Left renal pelvis (tissue), 4 donors: ENCODE measurements at places on chromosomes 3 and 15.

DNA sequence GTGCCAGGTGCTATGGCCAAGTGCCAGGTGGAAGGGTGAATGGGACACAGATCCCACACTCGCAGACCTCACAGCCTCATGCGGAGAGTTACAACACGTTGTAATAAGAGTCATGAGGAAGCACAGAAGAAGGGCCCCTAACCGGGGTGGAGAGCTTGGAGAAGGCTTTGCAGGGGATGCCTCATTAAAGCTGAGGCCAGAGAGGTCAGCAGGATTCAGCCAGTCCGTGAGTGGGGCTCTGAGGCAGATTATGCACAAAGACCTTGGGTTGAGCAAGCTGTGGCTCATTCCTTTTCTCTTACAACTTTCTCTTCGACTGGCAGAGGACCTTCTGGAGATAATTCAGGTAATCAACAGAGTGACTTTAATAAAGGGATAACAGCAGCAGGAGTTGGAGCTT, 65.3 kb upstream of the SNRK start:
- DNase-seq = no peak

DNA sequence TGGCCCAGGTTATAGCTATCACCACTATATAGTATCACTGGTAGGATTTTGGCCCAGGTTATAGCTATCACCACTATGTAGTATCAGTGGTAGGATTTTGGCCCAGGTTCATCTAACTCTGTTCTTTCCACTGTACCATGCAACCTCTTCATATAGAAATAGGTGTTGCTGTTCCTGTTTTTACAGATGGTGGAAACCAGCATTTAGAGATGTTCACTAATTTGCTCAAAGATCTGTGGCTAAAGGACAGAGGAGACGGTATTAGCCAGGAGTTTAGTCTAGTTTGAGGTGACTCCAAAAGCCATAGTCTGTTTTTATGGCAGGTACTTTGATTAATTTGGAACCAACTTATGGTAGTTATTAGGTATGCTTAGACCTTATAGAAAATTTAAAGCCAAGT, 3.1 kb downstream of the LRCH3 start:
- DNase-seq = no peak

DNA sequence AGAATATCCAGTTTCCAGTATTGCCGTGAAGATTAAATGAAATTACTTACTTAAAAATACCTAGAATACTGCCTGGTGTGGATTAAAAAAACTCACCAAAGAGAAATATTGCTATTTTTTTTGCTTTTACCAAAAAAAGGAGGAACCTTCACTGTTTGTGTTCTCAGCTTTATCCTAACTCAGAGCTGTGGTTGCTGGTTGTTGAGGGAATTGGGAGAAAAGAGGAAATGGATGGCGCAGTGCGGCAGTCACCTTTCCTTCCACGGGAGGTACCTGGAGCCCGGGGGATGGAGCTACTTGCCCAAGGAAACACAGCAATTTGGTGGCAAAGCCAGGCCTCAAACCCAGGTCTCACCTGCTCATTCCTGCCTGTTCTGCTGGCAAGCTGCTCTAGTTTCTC, 270.3 kb downstream of the RPLP1 start:
- no peak for DNase-seq

- no peak for DNase-seq
These were observed 99.5 kb downstream of the ATG7 start for GRCh38 chr3:11371747-11372146.

DNA sequence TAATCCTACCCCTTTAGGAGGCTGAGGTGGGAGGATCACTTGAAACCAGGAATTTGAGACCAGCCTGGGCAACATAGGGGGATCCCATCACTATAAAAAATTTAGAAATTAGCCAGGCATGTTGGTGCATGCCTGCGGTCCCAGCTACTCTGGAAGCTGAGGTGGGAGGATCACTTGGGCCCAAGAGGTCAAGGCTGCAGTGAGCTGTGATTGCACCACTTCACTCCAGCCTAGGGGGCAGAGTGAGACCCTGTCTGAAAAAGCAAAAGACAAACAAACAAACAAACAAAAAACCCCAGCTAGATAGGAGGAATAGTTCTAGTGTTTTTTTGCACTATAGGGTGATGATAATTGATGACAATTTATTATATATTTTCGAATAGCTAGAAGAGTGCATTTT, 70.6 kb upstream of the CHRNB4 start:
- DNase-seq = no peak

DNA sequence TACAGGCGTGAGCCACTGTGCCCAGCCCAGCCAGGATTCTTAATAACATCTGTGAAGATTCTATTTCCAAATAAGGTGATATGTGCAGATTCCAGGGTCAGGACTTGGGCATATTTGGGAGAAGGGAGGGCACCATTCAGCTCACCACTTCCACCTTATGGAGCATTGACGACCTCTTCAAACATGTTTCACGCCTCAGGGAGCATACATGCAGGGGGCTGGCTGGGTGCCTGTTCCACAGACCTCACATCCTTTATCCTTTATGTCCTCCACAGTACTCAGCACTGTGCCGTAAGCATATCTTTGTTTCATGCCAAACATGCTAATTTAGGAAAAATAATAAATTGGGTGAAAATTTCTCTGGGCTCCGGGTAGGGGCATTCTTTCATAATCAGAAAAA, 229.0 kb downstream of the THSD4 start:
- no peak for DNase-seq

DNA sequence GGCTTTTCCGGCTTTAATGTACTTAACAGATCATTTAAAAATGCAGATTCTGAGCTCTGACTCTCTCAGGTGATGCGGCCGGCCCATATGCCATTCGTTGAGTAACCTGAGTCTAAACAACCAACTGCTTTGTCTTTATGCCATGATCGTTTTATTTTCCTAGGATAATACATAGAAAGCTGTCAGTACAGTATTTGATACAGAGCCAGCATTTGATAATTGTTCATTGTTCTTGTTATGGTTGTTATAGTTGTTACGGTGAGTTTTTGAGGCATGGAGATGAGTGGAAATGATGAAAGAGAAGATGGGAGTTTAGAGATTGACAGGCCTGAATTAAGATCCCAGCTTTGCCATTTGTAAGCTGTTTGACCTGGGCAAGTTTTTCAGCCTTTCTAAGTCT, 40.0 kb downstream of the TMEM45A start:
- no peak for DNase-seq

GRCh38 chr15:69067296-69067695, 52.8 kb downstream of the NOX5 start:
- DNase-seq = no peak

DNA sequence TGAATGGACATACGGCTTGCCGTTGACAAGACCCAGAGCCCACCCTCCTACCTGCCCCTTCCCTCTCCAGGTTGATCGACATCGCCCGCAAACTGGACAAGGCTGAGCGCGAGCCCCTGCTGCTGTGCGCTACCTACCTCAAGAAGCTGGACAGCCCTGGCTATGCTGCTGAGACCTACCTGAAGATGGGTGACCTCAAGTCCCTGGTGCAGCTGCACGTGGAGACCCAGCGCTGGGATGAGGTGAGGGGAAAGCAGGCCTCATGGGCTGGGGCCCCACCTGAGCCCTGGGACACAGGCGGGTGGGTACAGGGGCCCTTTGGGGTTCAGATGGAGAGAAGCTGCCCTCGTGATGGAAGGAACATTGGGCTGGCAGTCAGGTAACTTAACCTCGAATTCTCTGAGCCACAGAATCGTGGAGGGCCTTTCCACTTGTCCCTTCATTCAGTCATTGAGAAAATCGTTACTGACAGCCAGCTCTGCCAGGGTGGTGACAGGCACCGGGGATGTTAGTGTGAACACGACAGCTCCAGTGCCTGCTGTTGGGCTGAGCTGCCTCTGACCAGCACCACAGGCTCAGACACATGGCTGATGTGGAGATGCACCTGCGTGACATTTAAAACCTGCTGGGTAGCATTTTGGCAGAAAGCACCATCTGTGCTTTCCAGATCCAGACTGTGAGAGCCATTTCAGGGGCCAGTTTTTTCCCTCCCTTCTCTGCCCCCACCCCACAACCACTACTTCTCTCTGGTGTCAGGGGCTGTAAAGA, 25.6 kb upstream of the RHO start:
- no peak for DNase-seq

GRCh38 chr3:24493746-24494617, 668 bp downstream of the THRB start:
- no peak for DNase-seq

GRCh38 chr3:143972155-143972504, 507 bp downstream of the DIPK2A start:
- no peak for DNase-seq

GRCh38 chr3:54121414-54122323, 683 bp upstream of the CACNA2D3 start:
- DNase-seq = no peak

DNA sequence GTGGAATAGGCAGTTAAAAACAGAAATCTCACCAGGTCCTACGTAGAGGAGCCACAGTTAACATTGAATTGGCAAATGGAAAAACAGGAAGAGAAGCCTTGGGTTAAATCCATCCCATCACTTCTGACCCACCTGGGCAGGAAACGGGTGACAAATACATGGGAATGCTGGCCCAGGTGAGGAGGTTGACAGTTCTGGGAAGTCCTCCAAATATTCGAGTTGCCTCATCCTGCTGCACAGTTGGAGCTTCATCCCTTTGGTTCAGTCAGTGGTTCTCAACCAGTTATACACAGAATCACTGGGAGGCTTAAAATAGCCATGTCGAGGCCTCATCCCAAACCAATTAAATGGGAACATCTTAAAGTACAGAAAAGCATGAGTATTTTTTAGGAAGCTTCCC, 5.3 kb downstream of the MYZAP start:
- DNase-seq = no peak

GRCh38 chr3:67624078-67624477, 30.3 kb downstream of the SUCLG2 start:
- DNase-seq = no peak

DNA sequence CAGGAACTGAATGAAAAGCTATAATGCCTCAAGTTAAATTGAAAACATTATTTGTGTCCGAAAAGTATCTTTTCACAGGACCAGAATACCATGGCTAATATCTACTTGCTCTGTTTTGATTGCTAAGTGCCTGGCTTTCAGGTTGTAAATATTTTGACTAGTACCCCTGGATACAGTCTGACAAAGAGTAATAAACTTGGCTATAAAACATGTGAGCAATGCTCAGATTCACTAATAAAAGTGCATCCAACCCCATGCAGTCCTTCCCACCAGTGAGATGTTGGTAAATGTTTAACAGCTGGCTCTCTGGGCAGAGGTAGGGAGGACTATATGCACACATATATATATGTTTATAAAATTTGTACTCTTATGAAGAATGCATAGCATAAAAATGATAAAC, 281.8 kb upstream of the TGFBR2 start:
- no peak for DNase-seq

DNA sequence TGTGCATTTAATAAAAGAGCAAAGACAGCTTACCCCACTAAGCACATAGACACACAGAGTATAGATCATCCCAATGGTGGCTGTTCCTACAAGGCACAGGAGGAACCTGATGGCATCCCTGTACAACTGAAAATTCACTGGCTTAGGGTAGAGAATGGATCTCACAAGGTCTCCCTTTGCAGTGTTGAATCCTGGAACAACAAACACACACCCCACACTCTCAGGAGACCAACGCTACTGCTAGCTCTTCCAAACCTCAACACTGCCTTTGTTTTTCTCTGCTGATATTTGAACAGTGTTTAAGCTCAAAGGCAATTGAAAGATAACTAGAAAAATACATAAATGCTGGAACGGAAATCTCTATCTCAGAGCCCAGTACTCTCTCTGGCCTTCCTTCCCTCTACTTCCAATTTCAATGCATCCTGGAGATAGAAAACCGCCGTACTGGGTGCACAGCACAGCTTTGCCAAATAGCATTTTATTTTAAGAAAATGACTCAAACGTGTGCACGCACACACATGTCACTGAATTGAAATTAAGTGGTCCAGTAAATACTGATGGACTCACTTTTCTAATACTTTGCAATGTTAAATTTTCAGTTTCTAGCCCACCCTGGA, 87.5 kb upstream of the ATP13A5 start:
- DNase-seq = no peak

- DNase-seq = no peak
These were observed 194.6 kb downstream of the SOX2 start for GRCh38 chr3:181906338-181906737.

GRCh38 chr3:194945508-194945907, 259.8 kb downstream of the FAM43A start:
- DNase-seq = no peak

GRCh38 chr15:76285241-76285825, 25.9 kb downstream of the ETFA start:
- no peak for DNase-seq

- no peak for DNase-seq
These were observed 326.2 kb downstream of the RYR3 start for GRCh38 chr15:33636958-33637357.

- no peak for DNase-seq
These were observed 31.4 kb upstream of the TKT start for GRCh38 chr3:53287131-53287629.

- no peak for DNase-seq
These were observed 44.4 kb upstream of the GALNT15 start for GRCh38 chr3:16130066-16130465.

- DNase-seq = peak; percentile 53
These were observed 114.7 kb downstream of the ETFA start for GRCh38 chr15:76196269-76197231.
